ENCODE measurements at places on chromosomes 2 and 18. TPM values are rescaled to one million over a fixed set of nuclear protein-coding genes. Genes with fewer than 3 reads are reported as not detected.

Gene MC2R
- total RNA-seq, result not detected

Gene PLCL1
- 27.2 TPM for total RNA-seq

Gene SULT1C2
- not detected for total RNA-seq

Gene LOXHD1
- 1.5 TPM for total RNA-seq

GRCh38 chr2:86338778-86339295, 1.4 kb upstream of the REEP1 start:
- no peak for DNase-seq

DNA sequence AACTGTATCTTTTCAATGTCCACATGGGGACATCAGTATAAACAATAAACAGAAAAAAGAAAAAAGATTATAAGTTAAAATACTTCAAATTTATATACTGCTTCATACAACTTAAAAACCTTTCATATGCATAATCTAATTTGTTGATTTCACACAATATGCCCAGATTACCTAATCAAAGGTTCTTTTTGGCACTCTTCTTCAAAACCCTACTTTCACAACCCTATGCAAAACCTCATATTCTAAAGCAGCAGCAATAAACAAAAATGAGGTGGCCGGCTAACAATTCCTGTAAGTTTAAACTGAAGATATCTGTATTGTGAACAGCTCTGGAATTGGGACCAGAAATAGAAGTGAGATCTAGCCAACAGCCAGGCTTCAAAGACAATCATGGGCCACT, 28.6 kb downstream of the STK17B start:
- no peak for DNase-seq

- DNase-seq, result peak; percentile 9
Measured at GRCh38 chr2:20106746-20107145, 55.3 kb upstream of the LAPTM4A start.

DNA sequence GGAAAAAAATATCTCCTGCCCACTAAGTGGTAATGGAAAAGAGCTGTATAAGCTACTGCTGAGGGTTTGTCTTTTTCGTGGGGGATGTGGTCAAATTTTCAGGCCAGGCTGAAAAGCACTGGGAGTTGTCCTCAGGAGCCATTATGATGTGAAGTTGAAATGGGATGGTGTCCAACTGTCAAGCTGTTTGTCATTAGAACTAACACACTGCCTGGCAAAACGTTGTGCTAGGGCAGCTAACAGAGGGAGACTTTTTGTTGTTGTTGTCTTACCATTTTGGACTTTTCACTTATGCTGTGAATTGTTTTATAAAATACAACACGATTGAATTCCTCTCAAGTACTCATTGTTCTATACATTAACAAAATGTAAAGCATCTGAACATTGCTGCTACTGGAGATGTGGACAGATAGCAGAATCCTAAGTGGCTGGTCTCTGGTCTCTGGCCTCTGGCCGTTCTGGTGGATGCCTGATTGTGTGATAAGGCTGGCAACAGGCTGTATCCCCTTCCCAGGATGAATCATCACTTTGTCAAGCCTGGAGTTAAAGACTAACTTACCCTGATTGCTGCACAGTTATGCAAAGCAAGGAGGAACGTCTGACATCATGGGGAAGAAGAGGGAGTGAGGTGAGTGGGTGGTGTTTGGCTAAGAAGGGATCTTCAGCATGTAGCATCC, 2.3 kb downstream of the MYO1B start:
- no peak for DNase-seq

DNA sequence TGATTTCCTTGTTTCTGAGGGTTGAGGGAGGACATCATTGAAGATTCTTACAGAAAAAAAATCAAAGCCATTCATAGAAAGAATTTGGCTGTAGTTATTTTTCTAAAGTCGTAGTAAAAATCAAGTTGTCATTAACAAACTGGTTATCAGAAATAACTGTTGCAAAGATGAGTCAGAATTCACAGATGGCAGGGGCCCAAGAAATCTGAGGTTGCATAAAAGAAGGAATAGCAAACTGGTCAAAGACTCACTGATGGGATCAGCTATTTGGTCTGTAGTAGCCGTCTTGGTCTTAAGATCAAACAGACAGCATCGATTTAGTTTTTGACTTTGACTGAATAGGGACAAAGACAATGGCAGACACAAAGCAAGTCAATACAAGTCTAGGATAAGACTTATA, 334.3 kb downstream of the FIGN start:
- DNase-seq, result no peak

DNA sequence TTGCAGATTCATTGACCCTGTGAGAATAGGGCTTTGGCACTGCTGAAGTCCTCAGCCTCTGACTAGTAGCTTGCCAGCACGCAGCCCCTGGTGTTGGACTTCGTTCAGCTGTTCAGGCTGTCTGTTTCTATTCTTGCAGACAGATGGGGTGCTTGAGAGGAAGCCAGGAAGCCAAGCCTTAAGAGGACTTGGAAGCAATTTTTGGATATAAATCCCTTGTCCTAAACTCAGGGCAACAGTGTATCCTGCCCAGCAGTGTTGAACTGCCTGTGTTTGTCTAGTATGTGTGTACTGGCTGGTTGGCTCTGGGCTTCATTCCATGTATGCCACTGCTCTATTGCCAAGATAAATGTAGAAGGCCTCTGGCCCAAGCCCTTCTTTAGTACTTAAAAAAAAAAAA, 108.6 kb downstream of the COMMD1 start:
- DNase-seq, result no peak
